ENCODE measurements at places on chromosomes 12 and 14. TPM values are rescaled to one million over a fixed set of nuclear protein-coding genes. Genes with fewer than 3 reads are reported as not detected.

GPR84 gene
- not detected for total RNA-seq

RDH11 gene
- 40.0 TPM for total RNA-seq

OR4E1 gene
- 0.20 TPM for total RNA-seq

CLEC1B gene
- not detected for total RNA-seq

DNA sequence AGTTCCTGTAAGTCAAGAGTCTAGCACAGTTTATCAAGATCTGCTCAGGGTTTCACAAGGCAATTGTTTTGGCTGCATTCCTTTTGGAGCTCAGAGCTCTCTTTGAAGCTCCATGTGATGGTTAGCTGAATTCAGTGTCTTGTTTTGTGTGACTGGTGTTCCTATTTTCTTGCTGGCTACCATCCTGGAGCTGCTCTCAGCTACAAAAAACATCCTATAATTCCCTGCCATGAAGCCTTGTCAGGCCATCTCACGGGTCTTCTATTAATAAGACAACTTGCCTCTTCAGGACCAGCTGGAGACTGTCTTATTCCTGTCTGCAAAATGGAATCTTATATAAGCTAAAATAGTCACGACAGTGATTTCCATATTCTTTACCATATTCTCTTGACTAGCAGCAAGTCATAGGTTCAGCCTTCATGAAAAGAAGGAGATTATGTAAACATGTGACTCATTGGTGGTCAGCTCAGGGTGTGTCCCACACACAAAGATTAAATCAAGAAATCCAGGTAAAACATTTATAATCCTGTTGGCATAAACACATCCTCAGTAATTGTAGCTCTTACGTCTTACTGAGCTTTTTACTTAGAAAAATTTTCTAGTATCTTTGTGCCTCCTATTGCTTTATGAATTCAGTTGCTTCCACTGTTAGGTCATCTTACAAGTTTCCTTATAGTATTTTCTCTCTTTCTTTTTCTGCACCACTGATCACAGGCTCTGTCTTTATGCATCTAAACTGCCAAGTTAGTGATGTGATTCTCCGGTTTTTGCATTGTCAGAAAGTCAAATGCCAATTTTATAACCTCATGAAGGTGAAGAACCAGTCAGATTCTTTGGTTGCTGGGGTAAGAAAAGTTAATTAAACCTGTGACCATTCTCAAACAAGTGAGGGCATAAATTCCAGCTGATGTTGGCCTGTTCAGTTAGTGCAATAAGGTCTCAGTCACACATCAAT lies 378.5 kb upstream of the MGAT4C start:
- H3K27me3 ChIP-seq: no peaks in the 10 kb centered on the region
- H3K4me3 ChIP-seq: no peak overlapping the region
- no peak overlapping the region for H3K27ac ChIP-seq
- no peak for DNase-seq
- no peaks in the 10 kb centered on the region for H3K36me3 ChIP-seq
- H3K4me1 ChIP-seq: no peaks in the 10 kb centered on the region

DNA sequence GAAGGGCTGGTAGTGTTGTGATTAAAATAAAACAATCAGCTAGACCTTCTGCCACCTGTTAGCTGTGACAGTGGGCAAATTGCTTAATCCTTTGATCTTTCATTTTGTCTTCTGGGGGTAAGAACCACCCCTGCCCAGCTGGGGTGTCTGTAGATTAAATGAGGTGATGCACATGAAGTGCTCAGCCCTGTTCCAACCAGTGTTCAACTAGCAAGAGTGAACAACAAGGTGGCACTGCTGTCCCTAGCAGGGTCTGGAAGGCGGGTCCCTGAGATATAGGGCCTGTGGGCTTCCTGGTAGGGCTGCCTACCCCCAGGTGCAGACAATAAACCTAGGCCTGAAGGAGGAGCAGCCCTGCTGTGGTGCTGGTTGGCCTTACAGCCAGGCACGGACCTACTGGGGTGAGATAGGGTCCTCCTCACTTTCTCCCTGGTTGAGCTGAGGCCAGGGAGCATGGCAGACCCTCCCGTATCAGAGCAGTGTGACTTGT lies 60.6 kb downstream of the ARL6IP4 start:
- DNase-seq: no peak
- no peak overlapping the region for H3K4me3 ChIP-seq
- H3K27me3 ChIP-seq: no peaks in the 10 kb centered on the region
- peaks cover 6% of the 10 kb centered on the region for H3K36me3 ChIP-seq

DNA sequence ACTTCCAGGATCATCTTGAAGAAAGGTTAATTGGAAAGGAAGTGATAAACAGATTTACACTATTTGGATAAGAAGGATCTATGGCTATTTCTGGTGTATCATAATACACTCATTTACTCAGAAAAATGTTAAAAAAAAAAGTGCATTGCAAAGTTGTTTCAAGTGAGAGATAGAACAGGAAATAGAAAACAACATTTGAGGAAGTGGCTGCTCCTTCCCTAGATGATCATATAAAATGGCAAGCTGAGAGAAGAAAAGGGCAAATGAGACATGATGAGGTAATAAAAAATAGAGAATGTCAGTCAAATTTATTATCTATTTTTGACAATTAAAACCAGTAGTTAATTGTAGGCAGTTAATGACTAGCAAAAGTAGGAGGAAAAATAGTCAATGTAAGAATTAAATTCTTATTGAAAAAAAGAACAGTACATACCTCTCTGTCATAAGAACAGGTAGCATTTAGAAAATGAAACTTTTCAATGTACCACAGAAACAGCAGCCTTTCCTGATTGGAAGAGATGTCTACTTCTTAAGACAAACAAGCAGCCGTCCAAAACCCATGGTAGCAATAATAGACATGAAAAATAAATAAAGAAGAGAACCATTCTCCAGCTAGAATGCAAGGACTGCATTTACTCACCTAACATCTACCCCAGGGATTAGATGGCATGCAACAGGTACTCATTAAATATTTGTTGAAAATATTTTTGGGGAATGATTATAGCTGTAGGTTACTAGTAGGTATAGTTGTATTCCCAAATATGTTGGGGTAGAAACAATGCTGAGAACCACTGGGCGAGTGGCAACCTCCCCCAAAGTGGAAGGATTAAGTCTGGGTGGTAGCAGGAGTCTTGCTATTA lies 63.9 kb upstream of the GRIP1 start:
- no peaks in the 10 kb centered on the region for H3K36me3 ChIP-seq
- H3K27ac ChIP-seq: no peak overlapping the region
- H3K27me3 ChIP-seq: peaks cover 3% of the 10 kb centered on the region

GRCh38 chr12:46359667-46360280 lies 12.8 kb downstream of the SLC38A2 start:
- H3K4me3 ChIP-seq: no peak overlapping the region
- no peaks in the 10 kb centered on the region for H3K27me3 ChIP-seq
- H3K4me1 ChIP-seq: peaks cover 22% of the 10 kb centered on the region
- no peak for DNase-seq
- H3K36me3 ChIP-seq: peaks cover 5% of the 10 kb centered on the region

DNA sequence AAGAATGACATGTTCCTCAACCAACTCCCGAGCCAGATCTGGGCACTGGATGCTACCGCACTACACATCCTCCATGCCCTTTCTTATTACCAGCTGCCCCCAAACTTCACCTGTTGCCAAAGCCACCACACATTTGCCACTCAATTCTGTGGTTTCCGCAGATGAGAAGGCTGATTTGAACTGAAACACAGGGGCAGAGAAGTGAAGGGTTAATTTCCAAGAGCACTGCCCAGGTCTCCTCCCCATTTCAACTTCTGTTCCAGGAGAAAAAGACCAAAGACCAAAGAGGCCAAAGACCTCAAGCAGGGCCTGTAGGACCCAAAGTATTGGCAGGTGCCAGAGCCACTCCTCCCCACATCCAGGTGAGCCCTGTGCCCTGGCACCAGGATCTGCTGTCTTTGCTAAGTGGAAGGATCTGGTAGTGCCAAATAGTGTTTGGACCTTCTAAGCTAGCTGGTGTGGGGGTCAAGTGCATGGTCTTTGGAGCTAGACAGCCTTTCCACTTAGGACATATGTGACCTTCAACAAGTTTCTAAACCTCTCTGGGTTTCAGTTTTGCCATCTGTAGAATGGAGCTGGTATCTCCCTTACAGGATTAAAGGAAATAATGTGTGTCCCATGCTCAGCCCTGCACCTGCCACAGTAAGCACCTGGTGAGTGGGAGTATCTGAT lies 8.0 kb downstream of the DHRS1 start:
- no peak for DNase-seq
- no peak overlapping the region for H3K27ac ChIP-seq
- no peaks in the 10 kb centered on the region for H3K4me1 ChIP-seq
- no peak overlapping the region for H3K4me3 ChIP-seq

GRCh38 chr12:107654873-107655272 lies 30.7 kb upstream of the PWP1 start:
- no peaks in the 10 kb centered on the region for H3K4me1 ChIP-seq
- H3K4me3 ChIP-seq: no peak overlapping the region
- peaks cover 7% of the 10 kb centered on the region for H3K36me3 ChIP-seq
- H3K27me3 ChIP-seq: no peaks in the 10 kb centered on the region

DNA sequence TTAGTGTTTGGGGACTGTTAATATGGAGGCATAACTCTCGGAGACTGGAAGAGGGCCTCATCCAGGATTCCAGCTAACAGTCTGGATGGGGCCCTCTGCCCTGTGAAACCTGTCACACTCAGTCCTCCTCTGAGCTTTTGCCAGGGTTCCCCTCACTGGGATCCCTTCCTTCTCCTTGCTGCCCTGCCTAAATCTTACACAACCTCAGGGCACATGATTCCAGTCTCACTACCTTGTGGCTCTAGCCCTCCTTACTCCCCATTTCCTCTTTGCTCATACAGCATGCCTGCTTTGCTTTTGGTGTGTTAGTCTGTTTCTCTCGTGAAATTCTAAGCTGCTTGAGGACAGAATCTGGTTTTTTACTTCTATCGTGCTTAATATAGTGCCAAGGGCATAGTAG lies 942 bp upstream of the GSG1 start:
- H3K36me3 ChIP-seq: no peaks in the 10 kb centered on the region
- H3K4me3 ChIP-seq: no peak overlapping the region
- no peak for DNase-seq
- H3K27ac ChIP-seq: no peak overlapping the region
- no peaks in the 10 kb centered on the region for H3K27me3 ChIP-seq
- H3K4me1 ChIP-seq: peaks cover 13% of the 10 kb centered on the region

- H3K36me3 ChIP-seq: no peaks in the 10 kb centered on the region
- H3K27ac ChIP-seq: peak overlapping the region; percentile 83
- H3K27me3 ChIP-seq: peaks cover 6% of the 10 kb centered on the region
- H3K4me1 ChIP-seq: peaks cover 19% of the 10 kb centered on the region
- H3K4me3 ChIP-seq: peak overlapping the region; percentile 90
Observed at GRCh38 chr12:50400104-50400637, 514 bp upstream of the LARP4 start.

DNA sequence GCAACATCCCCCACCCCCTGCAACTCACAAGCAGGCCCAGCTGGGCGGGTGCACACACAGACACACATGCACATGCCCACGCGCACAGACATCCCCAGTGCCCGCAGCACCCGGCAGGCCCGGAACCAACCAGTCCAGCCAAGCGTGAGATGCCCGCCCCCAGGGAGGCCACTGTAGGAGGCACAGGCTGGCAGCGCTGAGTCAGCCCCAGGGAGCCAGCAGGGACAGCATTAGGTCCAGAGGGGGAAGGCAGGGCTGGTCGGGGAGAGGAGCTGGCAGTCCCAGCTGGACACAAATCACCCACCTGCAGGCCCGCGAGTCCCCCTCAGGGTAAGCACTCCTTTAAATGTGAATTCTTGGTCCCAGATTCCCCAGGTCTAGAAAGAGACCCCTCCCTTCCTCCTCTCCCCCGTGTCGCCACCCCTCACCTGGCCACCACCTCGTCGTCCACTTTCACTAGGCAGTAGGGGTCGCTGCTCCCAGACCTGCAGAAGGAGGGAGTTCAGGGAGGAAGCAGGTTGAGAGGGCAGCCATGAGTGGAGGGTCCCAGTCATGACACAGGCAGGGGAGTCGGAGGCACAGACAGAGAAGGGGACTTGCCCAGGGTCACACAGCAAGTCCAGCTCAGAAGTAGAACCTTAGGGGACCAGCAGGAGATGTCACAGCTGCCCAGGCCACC lies 5.0 kb downstream of the RASAL1 start:
- no peak overlapping the region for H3K27ac ChIP-seq
- peaks cover 14% of the 10 kb centered on the region for H3K27me3 ChIP-seq
- no peak for DNase-seq
- H3K36me3 ChIP-seq: no peaks in the 10 kb centered on the region
- H3K4me3 ChIP-seq: no peak overlapping the region
